ENCODE measurements at places on chromosomes 7 and 10. TPM values are rescaled to one million over a fixed set of nuclear protein-coding genes. Genes with fewer than 3 reads are reported as not detected.

DNA sequence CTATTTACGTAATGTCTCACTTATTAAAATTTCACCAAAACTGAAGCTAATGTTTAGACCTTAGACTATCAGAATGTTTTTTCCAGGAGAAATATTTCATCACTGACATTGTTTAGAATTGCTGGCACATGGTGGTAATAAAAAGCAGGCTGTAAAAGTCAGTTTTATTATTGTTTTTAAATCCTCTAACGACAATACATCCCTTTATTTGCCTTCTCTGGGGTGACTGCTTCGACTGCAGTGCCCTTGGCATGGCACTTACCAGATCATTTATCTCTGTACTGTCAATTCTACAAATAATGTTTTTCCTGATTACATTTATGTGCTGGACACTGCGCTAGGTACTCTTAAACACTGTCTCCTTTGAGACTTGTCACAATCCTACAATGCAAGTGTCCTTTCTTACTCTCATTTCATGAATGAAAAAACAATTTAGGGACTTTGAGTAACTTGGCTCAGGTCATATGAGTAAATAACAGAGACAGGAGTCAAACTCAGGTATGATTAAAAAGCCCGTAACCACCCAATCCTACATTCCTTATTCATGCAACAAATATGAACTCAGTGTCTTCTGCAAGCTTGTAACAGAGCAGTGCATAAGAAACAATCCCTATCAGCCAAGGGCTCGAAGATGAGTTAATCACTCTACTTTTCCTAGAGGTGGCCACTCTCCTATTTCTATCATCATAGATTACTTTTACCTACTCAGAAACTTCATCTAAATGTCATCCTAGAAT, 5.6 kb upstream of the ING3 start:
- no peak for DNase-seq

- no peak for DNase-seq
Observed at GRCh38 chr10:50574305-50574704, 49.5 kb downstream of the SGMS1 start.

- DNase-seq, result no peak
Observed at GRCh38 chr7:137032436-137032835, 164.0 kb downstream of the CHRM2 start.

The CDK6 gene
- total RNA-seq, result 23.6 TPM

- no peak for DNase-seq
Observed at GRCh38 chr7:79622781-79623180, 169.3 kb upstream of the MAGI2 start.

The CPXM2 gene
- not detected for total RNA-seq

DNA sequence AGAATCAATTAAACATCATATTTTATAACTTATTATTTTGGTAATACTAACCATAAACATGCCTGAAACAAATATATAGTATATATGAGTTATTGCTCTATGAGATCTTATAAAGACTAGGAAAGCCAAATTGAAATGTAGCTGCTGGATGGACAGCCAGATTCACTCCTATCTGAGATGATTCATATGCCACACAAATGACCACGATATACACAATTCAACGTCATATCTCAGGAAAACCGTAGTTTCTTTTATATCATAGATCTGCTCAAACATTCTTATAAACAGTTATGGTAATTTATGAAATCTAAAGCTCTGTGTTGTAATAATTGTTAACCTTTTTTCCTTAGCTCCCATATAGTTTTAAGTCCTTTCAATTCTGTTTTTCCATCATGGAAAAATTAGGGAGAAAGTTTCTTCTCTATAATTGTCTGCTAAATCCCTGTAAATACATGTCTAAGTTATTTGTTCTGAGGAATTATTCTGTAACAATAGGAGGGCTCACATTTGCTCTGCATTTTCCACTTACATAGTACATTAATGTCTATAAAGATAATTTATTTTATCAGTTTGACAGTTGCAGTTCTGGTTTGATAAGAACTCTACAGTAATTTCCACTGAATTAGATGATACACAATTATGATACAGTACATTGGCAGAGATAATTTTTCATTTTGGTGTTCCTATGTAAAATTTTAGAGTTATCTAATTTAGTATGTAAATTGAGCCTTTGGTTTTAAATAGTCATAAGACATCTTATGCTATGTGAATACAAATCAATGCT, 42.7 kb downstream of the GNAT3 start:
- no peak for DNase-seq

Measured in CD4-positive, alpha-beta memory T cell (primary cell).